Inflammatory macrophage (primary cell): ENCODE measurements at places on chromosomes 2 and 18.

DNA sequence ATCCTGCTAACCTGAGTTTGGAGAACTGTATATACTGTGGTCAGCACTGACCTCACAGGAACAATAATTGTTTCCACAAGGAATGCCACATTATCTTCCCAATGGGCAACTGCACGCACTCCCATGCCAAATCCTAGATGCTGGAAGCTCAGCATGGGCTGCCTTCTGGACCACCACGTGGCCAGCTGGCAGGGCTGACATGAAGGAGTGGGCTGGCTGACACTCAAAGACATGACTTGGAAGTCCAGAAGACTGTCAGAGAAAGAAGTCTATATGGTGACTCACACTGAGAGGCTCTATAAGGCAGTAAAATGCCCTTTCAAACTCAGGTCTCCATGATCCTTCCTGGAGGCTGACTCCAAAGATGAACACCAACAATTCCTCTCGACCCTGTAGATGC, 98.4 kb upstream of the RNF152 start:
- DNase-seq: peak; percentile 15

GRCh38 chr2:176391148-176391419, 121.8 kb downstream of the MTX2 start:
- no peak for DNase-seq

DNA sequence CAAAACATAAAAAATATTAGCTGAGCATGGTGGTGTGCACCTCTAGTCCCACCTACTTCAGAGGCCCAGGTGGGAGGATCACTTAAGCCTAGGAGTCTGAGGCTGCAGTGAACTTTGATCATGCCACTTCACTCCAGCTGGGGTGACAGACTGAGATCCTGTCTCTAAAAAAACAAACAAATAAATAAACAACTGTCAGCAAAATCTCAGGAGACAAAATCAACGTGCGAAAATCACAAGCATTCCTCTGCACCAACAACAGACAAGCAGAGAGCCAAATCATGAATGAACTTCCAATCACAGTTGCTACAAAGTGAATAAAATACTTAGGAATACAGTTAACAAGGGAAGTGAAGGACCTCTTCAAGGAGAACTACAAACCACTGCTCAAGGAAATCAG, 58.8 kb downstream of the TBR1 start:
- no peak for DNase-seq

GRCh38 chr2:190785334-190785733, 95.3 kb upstream of the GLS start:
- DNase-seq: no peak

GRCh38 chr2:134108113-134108512, 145.8 kb upstream of the MGAT5 start:
- DNase-seq: peak; percentile 79

DNA sequence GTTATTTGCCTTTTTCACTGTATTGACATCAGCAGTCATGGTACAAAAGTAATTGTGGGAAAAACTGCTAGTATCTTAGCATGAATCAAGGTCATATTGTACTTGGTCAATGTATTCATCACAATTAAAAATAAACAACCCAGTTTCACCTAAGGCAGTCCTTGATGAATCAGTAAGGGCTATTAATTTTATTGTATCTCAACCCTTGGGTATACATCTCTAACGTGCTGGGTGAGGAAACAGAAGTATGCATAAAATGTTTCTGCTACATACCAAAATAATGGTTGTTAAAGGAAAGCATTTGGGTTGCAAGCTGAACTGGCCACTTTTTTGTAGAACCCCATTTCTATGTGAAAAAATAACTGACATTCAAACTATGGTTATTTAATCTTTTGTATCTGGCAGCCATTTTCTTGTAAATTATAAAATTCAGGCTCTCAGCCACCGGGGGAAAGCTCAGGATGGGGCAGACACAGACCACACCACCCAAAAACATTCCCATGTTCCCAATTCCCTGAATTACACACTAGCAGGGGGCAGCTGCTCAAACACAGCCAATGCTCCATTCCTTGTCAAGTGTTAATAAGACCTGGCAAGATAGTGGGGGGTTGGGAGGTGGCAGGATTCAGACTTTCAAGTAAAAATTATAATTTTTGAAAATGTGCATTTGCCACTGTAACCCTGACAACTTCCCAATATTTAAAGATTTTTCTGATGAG, 49.3 kb downstream of the OLA1 start:
- DNase-seq: no peak

DNA sequence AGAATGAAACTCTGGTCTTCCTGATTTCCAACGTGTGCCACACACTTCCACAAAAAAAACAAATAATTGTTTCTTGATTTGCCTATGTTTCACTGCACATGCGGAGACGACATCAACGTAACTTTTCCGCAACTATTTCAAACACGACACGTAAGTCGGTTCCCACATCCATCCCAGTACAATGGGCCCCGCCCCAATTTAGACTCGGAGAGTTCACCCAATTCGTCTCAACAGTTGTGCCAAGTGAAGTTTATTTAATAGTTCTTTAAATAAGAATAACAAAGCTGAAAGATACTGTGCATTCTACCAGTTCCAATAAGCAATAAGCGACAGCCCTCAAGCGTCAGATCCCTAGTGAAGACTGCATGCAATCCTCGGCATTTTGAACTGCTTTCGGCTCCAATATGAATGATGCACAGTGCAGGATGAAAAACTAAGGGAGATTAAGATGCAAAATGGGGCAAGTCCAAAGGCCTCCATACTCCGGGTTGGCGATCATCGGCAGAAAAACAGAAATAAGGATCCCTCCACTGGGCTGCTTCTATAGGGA, 664 bp downstream of the CCT4 start:
- DNase-seq: peak; percentile 21

DNA sequence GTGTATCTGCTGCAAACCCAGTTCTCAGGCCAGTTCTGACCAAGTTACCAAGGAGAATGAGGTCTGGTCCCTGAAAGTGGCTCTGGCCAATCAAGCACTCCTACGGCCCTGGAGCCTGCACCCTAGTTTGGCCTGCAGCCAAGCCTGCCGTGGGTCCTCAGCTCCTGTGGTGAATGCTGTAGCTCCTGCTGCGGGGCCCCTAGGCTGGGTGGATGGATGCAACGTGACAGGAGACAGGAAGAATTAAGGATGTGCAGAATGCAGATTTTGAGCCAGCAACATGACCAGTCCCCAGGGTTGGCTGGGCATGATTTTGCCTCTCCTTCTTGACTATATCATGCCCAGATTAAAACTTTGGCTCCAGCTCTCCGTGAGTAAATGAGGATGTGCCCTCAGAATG, 97.2 kb downstream of the SMAD7 start:
- no peak for DNase-seq

DNA sequence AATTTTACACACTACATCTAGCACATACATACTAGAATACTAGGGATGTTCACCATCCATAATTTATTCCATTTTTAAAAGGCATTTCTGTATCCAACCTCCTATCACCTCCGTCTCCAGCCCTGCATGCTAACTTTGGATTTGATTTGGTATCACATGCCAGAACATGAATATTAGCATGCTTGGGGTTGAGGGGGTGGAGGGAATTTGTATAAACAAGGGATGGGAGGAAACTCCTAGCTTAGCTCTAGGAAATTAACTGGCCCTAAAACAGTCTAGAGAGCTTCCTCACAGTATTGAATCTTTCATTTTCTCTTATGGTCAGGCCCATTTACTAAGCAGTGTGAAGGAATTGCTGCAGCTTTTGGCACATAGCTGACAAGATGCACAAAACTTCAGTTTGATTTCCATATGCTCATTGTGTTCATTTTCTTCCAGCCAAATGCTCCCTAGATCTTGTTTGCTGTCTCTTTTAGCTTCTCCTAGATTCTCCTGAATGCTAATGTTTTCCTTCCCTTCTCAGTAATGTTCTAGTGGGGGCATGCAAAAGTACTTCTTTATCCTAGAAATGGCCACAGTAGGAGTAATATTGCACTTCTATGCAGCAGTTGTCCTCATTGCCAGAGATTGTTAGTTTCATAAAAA, 135.2 kb downstream of the VWC2L start:
- DNase-seq: no peak

DNA sequence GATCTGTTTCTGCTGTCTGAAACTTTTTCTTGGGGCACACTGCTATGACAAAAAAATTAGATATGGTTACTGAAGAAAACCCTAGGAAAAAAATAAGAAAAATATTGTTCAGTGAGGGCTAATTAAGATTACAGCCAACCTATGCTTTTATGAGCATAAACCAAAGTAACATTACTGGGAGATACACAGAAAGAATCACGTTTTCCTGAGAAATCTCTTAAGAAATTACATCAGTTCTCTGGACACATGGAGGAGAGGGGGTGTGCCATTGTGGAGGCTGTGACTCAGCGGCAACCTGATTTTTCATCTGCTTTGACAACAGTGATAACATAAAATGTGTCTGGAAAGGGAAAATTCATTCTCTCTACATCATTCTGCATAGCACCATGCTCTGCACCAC, 13.4 kb upstream of the NMI start:
- DNase-seq: no peak

- DNase-seq: no peak
These were observed 17.1 kb downstream of the CYB5A start for GRCh38 chr18:74274700-74275099.

DNA sequence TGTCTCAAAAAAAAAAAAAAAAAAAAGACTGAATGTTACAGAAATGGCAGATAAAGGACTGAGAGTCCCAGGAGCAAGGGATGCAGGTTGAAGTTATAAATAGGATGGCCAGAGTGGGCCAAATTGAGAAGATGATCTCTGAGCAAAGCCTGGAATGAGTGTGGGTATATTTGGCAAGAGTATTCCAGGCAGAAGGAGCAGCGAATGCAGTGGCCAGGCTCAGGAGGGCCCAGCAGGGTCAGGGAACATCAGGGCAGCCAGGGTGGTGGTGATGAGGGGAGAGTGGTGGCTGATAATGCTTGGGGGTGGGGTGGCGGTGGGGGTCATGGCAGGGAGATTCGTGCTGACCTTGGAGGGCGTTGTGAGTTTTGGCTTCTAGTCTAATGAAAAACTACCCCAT, 141.3 kb upstream of the AGAP1 start:
- no peak for DNase-seq

DNA sequence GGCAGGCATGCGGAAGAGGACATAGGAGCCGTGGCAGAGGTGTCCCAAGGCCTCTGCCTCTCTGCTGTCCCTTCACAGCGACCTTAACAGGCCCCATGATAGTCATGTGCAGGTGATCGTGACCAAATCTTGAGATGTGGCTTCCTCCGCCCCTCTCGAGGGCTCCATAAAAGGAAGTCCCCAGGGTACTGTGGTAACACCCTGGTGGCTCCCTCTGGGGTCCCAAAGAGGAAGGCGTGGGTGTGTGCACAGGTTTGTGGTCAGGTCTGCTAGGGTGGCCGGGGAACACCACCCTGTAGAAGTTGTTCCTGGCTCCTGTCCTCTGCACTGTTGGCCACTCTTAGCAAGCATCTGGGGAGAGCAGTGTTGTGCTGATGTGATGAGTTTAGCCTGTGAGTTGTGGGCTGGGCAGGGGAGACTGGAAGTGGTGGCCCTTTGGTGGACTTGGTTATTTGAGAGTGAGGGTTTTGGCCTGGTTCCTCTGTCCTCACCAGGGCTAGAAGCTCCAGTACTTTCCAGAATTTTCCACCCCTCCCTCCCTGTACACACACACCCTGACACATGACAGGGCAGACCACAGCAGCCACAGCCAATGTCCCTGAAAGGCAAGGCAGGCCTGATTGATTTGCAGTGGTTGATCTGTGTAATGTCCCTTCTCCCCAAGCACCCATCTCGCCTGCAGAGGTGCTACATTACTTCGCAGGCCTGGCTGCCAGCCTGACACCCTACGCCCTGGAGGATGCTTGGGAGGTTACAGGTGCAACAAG, 68.9 kb upstream of the BOD1L2 start:
- peak; percentile 75 for DNase-seq

GRCh38 chr2:69163109-69163508, 150.1 kb downstream of the ANTXR1 start:
- peak; percentile 95 for DNase-seq

- peak; percentile 90 for DNase-seq
These were observed 10.4 kb downstream of the NCAPH start for GRCh38 chr2:96345868-96346462.

- no peak for DNase-seq
These were observed 23.0 kb downstream of the DBI start for GRCh38 chr2:119389615-119390306.

DNA sequence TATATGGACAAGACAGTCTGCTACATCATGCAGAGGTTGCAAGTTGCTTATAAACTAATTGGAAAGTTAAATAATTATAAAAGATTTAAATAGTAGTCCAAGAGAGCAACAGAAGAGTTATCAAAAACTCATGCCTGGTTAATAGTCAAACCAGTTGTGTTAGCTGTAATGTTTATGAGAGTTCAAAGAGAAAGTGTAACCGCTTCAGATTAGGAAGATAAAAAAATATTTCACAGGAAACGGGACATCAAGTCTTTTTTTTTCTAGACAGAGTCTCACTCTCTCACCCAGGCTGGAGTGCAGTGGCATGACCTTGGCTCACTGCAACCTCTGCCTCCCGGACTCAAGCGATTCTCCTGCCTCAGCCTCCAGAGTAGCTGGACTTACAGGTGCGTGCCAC, 34.6 kb upstream of the RNF125 start:
- no peak for DNase-seq

DNA sequence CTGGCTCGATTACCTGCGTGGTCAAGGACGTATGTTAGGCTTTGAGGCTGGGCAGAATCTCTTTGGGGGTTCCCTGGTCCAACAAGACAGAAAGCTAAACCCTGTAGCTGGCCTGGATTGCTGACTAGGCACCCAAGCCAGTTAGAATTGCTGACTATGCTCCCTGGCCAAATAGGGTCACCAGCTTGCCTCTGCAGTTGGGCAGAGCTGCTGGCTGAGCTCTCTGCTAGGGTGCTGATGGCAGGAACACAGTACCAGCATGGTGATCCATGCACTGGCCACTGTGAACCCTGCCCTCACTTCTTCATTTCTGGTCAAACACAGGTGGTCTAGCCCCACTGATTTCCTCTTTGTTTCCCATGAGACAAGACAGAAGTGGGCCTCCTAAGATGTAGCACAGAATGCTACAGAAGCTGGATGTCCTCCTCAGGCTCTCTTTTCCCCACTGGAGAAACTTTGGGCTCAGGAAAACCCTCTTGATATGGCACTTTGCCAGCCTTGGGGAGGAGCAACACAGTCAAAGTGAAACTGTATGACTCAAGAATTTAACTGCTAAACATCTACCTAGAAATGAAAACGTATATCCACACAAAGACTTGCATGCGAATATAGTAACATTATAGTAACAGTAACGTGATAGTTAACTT, 20.8 kb downstream of the SP140L start:
- DNase-seq: no peak

- no peak for DNase-seq
These were observed 199.6 kb downstream of the HRH4 start for GRCh38 chr18:24659827-24660720.
